ENCODE measurements at places on chromosomes 5 and 9.

DNA sequence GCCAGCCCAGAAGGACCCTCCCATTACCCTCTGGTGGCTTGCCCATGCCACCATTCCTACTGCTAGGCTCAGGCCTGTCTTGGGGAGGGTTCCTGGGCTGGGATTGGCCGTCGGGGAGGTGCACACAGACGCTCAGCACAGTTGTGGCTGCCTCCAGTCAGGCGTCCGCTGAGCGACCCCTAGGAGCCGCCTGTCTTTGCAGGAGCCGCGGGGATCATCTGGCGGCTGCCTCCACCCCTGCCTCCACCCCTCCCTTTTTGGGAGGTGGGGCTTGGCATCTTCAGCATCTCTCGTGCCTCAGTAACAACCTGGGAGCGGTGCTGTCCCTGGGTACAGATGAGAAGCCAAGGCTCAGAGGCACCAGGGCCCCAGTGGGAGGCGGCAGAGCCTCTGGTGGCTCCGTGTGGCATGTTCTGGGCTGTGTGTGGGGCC is 39.6 kb downstream of the RXRA start:
- no peak for DNase-seq

GRCh38 chr5:112064271-112064701 is 307.3 kb upstream of the NREP start:
- DNase-seq = no peak

GRCh38 chr5:177553671-177554429 is 513 bp downstream of the FAM193B start:
- DNase-seq = peak; percentile 47

DNA sequence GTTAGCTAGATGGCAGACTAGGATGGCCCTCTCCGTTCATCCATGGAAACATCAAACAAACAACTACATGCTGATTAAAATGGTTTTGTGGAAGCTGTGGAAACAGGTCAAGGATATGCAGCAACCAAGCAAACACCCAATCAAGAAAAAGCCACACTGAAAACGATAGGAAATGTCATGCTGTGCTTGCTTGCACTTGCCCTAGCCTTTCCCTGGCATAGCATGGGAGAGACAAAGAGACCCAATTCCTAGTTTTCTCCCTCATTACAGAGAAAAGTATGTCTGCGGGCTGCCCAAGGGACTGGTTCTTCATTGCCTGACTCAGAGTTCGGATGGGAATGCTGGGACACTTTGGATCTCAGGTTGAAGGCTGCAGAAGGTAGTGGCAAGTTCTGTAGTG is 98.7 kb downstream of the FANCC start:
- no peak for DNase-seq

DNA sequence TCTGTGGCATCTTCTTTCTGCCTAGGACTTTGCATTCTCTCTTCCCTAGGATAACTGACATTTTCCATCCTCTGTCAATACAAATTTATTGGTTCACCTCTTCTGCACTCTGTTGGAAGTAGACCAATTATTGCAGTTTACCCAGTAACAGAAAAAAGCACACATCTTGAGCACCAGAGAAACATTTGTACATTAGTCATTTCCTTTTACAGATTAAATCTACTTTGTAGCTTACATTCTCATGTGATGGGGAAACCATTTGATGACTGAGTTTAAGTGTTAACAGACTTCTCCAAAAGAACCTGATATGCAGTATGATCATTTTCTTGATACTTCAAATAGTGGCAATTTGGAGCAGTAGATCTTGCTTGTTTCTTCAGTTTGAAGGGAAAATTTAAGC is 1098.8 kb downstream of the DTWD2 start:
- DNase-seq = no peak

GRCh38 chr9:98429613-98430012 is 174.2 kb upstream of the TBC1D2 start:
- no peak for DNase-seq

GRCh38 chr5:39584927-39585326 is 160.1 kb upstream of the DAB2 start:
- DNase-seq = no peak

- DNase-seq = no peak
These were observed 4.4 kb downstream of the SNX24 start for GRCh38 chr5:122849771-122850170.

GRCh38 chr9:130535818-130536521 is 43.4 kb upstream of the FUBP3 start:
- no peak for DNase-seq

GRCh38 chr5:111748304-111748763 is 8.7 kb downstream of the NREP start:
- DNase-seq = no peak

DNA sequence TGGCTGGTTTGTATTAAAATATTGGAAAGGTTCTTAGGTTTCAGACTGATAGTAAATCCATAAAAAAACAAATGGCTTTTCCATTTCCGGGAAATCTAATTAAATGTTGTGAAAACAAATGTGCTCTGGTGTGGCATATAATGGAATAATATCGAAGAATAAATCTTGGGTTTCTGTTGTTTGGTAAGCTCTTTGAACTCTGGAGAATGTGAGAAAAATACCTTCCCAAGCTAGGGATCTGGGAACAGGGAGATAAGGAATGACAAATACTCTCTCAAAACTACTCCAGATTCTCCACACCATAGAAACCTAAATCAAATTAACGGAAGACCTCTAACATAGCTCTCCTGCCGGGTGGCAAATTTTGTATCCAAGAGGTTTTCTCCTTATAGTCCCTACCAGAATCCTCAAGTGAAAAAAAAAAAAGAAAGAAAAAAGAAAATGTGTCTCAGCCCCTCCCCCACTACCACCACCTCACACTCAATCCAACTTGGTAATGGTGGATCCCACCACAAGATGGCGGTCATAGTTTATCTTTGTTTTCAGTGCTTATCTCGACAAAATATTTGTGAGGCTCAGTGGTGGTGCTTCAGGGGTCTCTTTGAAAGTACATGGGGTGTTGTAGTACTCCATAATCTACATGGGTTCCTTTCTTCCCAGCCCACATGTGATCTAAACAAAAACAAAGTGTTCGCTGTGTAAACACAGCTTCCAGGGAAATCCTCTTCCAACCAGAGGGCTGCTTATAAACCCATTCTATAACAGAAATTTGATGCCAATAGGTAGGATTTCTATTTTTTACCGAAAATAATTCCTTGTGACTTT is 54.5 kb upstream of the FST start:
- no peak for DNase-seq

- DNase-seq = no peak
These were observed 597.8 kb upstream of the CLINT1 start for GRCh38 chr5:158456756-158457155.

DNA sequence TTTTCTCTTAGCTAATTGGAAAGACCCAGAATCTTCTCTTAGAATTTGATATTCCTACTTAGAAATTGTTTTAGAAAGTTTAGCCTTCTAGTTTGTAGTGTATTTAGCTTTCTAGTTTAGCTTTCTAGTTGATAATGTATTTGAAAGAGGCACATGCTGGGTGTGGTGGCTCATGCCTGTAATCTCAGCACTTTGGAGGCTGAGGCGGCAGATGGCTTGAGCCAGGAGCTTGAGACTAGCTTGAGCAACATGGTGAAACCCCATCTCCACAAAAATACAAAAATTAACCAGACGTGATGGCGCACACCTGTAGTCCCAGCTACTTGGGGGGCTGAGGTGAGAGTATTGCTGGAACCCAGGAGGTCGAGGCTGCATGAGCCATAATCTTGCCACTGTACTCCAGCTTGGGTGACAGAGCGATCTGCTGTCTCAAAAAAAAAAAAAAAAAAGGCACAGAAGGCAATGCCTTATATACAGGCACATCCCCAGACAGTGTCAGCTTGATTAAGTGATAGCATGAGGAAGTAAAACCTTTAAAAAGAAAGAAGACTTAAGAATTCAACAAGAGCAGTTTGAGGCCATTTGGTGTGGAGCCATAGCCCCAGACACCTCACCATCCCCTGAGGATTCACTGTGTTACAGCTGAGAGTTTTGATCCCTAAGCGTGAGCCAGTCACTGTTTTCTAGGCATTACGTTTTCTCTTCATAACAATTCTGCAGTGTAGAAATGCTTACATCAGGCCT is 34.6 kb downstream of the ZSWIM6 start:
- DNase-seq = no peak

- DNase-seq = no peak
These were observed 13.8 kb downstream of the PDCD1LG2 start for GRCh38 chr9:5524090-5524489.

GRCh38 chr9:35907711-35908503 is 1.4 kb upstream of the SPAAR start:
- no peak for DNase-seq

DNA sequence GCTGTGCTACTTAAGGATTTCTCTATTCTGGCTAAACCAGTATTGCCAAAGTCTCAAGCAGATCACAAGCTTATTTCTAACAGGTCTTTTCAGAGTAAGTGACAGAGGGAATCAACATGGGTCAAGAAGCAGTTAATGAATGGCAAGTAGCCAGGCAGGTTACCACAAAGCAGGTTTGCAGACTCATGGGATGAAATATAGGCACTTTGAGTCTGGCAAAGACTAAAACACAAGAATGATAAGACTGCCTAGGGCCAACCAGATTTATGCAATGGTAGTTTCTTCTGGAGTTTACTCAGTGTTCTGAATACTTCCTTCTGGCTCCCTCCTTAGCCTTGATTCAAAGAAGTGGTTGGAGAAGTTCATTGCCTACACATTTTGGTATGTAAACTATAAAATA is 3.6 kb downstream of the HMGCS1 start:
- DNase-seq = no peak

DNA sequence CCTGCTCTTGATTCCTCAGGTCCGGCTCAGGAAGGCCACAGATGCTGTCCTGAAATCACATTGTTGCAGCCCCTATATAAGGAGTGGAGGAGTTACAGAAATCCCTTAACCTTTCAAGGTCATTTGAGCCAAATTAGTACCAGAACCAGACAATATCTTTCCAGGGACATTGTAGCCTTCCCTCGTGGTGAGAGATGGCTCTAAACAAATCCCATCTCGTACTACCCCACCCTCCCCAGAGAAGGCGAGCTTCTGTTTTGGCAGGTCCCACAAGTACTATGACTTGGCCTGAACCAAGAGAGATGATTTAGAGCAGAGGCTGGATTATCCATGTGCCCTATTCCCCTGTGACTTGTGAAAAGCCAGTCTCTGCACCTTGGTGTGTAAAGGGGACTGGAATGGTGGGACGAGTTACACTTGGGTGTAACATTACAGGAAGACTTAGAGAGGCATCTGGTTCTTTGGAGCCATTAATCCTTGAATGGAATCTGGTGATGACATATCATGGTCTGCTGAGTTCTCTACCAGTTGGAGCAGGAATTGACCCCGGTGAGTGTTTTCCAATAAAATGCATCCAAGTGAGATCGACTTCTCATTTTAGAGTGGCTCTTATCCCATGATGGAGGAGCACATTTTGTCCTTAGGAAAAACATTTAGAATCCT is at the start of gene FAM240B:
TSS of gene FAM240B (minus strand) at position 51 of the 663 bp plus-strand sequence. CDS start 16,134 bp downstream, outside the sequence.
- DNase-seq = no peak

DNA sequence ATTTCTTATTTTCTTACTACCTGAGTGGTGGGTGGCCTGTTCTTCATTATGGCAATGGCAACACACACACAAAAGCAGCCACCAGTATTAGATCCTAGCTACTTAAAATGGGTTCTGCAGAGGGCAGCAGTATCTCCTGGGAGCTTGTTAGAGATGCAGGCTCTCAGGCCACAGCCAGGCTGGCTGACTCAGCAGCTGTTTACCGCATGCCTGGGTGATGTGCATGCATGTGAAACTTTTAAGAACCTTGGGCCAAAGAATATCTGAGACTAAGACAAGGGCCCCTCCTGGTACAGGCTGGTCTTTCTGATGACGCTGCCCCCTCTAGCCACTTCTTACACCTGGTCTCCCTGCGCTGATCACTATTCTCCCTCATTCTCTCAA is 399.0 kb downstream of the MED10 start:
- DNase-seq = no peak

DNA sequence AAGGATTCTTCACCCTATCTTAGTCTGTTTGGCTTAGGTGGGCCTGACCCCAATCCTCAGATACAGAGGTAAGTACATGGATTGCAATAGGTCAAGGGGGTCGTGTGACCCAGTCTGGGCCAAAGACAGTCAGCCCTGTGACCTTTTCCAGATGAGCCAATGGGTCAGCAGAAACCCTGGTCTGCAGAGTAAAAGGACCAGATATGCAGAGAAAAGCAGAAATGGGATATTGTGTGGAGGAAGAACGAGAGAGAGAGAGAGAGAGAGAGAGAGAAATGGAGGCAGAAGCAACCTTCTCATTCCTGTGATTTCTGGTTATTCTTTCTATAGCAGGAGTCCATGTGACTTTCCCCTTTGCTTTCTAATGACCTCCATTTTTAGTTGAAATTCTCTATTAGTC is 40.4 kb upstream of the CRB2 start:
- no peak for DNase-seq

- DNase-seq = no peak
These were observed 19.8 kb upstream of the NTNG2 start for GRCh38 chr9:132141948-132142594.

DNA sequence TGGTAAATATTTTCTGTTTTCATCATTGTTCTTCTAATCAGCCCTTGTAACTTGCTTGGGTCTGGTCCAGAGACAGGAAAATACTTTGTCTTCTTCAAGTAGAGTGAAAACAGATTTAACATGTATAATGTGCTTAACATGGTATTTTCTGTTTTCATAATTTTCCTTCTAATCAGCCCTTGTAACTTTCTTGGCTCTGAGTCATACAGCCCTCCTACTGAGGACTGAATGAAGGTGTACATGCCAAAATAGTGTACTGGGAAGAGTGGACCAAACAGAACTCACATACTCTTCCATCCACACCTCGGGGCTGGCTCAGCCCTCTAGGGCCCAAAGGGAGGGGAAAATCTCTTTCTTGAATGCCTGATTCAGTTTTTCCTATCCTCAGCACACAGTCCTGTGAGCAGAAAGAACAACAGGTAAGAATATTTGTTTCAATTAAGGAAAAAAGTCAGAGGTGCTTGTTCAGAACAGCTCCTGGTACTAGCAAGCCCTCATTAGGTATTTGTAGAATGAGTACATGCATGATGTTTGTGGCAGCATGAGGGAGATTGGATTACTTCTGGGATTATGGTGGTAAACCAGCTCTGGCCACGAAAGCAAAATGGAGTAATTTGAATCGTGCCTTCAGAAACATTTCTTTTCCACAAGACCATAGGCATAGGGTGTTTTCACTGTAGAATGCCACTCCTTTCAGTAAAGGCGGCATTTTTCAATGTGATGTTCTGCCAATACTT is 24.2 kb upstream of the MACIR start:
- DNase-seq = no peak

DNA sequence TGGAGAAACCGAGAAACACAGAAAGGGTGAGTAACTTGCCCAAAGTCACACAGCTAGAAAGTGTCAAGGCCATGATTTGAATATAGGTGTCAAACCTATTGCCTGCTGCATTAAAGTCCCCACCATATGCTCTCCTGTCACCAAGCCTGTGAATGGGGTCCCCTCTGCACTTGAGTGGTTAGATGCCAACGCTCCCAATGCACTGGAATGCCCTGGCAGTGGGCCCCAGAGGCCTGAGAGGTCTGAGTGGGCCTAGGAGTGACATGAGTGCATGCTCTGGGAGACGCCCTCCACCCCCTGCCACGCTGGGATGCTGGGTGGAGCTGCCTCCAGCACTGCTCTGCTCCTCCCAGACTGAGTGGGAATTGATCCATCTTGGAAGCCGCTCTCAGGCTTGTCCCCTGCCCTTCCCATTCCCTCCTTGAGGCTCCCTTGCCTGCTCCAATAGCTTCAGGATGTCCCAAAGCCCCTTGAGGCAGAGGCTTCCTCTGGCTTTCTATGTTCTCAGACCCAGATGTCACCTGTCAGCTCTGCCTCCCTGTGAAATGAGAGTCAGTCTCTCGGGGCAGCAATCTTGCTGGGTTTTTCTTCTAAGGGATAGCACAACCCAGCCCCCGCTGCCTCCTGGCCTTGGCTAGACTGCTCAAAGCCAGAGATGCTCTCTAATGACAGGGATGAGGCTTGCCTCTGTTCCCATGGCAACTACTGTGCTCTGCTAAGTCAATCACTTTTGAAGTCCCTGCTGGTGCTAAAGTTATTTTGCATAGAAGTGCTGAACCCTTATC is 6.6 kb upstream of the ARSI start:
- no peak for DNase-seq

All from stimulated activated CD4-positive, alpha-beta T cell treated with anti-CD3 and anti-CD28 coated beads, Interleukin-4, amount 100 ng/mL, for 4 hours (primary cell).